ENCODE measurements at places on chromosomes 1 and 21.

GRCh38 chr1:77446841-77447555 is 165.2 kb downstream of the AK5 start:
- DNase-seq = no peak

- no peak for DNase-seq
These were observed 8.1 kb upstream of the TRIM67 start for GRCh38 chr1:231153726-231154125.

DNA sequence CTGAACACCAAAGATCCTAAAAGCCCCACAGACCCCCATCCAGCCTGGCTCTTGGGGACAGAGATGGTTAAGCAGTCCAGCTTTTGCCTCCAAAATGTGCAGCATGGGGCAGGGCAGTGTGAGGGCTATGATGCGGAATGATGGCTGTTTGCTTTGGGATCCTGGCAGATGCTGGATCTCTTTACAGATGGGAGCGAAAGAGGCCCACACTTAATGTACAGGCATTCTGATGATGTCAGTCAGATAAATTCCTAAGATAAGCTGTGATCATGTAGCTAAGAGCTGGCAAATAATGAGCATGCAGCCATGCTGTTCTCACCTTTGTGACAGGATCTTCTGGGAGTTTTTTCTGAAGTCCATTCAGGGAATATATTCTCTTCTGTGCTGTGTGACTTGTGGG is 17.6 kb upstream of the KCNQ4 start:
- no peak for DNase-seq

DNA sequence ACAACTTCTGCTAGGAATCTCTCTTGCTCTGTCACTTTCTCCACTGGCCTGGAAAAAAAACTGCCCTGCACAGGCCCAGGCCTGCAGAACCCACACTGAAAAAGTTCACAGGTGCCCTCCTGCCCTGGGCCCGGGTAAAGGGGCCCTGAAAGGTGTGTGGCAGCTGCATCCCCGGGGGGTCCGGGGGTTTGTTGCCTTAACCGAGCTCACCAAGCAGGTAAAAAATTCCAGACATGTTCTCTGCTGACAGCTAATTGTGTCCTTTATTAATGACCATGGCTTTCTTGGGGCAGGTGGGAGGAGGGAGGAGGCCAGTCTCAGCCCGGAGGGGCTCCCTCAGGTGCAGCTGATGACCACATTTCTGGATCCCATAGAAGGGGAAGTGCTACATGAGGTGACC is 122.9 kb downstream of the LACTBL1 start:
- DNase-seq = no peak

GRCh38 chr1:153921803-153922075 is 1.0 kb downstream of the GATAD2B start:
- DNase-seq = no peak

- DNase-seq = no peak
These were observed 628.2 kb downstream of the PTPRU start for GRCh38 chr1:29864431-29865022.

DNA sequence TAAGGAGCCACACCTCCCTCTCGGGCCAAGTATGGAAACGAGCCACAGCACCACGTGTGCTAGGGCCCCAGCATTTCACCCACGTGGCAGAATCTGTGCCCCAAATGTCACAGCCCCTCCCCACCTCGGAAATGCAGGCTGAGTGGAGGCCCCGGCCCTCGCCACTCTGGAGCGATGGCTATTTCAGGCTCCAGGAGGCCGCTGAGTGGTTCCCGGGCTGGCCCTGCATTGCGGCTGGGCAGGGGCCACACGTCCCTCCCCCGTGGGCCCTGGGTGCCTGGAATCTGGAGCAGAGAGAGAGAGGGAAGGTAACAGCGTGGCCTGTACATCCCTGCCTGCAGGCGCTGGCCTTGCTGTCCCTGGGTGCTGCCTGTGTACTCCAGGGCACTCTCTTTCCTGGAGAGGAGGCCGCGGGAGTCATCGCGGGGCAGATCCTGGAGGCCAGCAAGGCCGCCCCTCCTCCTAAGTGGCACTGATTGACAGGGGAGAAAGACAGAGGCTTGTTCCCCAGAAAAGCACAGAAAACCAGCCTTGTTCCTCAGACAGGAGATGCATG is 68.0 kb upstream of the TRAPPC10 start:
- peak; percentile 50 for DNase-seq

GRCh38 chr1:14217384-14217783 is 381.1 kb upstream of the KAZN start:
- no peak for DNase-seq

- no peak for DNase-seq
These were observed 52.1 kb downstream of the STYXL2 start for GRCh38 chr1:167145965-167146364.

GRCh38 chr21:33852485-33852884 is 63.1 kb downstream of the ATP5PO start:
- no peak for DNase-seq

- DNase-seq = no peak
These were observed 13.0 kb downstream of the GOLPH3L start for GRCh38 chr1:150683914-150684313.

DNA sequence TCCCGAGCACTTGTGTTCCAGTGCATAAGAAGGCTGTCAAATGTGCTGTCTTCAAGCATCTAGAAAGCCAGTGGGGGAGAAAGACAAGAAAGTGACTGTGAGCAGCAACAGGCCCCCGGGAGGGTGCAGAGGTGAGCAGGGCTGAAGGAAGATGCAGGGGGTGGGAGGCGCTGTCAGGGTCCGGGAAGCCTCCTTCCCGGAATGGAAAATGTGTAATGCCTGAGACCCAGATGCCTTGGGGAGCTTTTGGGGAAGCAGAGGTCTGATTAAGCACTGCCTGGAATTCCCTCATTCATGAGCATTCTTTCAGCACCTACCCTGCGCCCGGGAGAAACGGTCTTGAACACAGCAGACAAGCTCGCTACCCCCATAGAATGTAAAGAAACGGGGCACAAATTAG is 1.3 kb downstream of the NPHP4 start:
- DNase-seq = no peak

DNA sequence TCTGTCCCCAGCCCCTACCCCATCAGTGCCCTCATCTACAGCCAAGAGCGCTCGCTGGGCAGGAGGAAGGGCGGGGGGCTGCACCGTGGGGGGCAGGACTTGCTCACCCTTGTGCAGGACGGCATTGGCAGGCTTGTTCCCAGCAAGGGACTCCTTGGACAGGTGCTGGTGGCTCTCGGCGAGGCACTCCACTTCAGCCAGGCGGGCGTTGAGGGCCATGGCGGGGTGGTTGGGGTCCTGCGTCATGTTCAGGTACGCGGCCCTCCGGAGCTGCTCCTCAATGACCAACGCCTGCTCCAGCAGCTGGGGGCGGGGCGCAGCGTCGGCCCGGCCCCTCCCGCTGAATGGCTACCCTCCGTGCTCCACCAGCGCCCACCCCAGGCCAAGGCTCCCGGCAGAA is 64.0 kb downstream of the KCNAB2 start:
- DNase-seq = peak; percentile 19

DNA sequence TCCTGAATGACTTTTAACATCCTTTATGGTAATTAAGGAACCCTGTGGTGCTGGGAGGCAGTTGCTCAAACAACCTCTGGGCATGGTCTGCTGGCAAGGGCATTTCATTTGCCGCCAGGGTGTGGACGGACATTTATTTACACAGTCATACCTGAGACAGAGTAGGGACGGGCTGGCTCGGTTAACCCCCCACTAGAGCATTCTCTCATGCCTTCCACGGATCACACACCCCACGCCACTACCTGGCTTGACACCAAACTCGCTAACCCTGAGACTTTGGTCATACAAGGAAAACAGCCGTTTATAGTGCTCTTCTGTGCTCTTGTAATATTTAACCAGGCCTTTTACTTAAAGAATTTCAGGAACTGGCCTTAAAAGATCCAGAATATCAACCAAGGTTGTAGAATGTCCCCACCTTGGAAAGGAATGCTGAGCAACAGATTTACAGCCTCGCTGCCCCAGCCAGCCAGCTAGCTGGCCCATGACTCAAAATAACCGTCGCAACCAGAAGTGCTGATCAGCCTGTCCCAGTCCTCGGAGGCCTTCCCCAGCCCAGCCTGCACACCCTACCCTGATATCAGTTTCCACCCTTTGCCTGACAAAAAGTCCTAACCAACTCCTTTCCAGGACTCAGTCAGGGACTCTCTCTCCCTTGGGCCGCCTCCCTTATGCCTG is 6.5 kb upstream of the PDXK start:
- no peak for DNase-seq

GRCh38 chr1:39539252-39539790 is 37.3 kb downstream of the PABPC4 start:
- no peak for DNase-seq

DNA sequence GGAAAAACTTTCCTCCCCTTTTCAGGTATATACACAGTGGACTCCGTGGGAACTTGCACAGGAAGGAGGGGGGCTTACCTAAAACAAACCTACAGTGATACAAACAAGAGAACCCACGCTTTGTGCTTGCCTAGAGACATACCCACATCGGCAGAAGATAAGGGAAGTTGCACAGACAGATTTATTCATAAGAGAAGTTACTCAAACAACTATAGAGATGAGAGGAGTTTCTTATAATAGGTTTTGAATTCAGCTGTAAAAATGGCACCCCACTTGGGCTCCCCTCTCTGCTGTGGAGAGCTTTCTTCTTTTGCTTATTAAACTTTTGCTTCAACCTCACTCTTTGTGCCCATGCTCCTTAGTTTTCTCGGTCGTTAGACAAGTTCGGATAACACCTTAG is 1.8 kb upstream of the DUSP12 start:
- no peak for DNase-seq

GRCh38 chr1:162671664-162672410 is 39.6 kb downstream of the DDR2 start:
- no peak for DNase-seq

DNA sequence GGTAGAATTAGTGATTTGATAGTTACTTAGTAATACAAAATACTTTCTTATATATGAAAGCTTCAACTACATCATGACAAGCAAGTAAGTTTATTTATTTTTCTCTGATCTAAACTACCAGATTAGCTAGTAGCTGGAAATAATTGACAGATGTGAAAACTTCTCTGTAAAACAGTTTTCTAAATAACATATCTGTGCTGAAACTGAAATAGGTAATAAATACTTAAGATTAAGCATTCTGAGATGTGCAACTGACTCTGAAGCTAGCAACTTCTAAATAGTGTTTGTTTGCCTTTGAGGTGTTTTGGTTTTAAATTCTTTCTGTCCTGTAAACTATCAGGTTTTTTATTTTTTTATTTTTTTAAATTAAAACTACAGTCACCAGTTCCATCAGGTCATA is 18.5 kb upstream of the LHX8 start:
- no peak for DNase-seq

- DNase-seq = no peak
These were observed 6.4 kb upstream of the LGR6 start for GRCh38 chr1:202187041-202187671.

GRCh38 chr21:36780861-36781260 is 81.9 kb downstream of the SIM2 start:
- no peak for DNase-seq

- DNase-seq = no peak
These were observed 96.7 kb upstream of the IGSF21 start for GRCh38 chr1:18010945-18011344.

DNA sequence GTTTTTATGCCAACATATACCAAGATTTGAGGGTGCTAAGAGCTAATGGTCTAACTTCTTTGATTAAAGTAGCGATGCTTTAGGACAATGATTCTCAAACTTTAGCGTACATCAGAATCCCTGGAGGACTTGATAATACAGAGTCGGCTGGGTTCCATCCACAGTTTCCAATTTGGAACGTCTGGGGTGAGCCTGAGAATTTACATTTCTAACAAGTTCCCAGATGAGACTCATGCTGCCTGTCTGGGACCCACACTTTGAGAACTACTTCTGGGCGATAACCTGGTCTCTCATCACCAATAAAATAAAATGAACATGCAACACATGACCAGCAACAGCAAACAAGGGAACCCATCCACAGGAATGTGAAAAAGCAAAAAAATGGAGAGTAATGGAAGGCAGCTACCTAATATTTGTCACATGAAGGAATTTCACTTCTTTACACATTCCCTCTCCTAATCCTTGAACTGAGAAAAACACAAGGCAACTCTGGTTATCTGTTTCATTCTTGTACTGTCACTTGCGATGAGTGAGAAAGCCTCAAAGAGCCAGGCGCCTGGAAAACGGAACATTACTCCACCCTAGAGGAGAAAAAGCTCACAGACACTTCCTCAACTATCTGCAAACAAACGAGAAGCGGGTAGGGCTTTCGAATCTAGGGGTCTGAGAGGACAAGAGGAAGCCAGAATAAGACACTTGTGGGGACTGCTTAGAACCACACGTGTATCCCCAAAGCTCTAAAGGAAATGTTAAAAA is 14.0 kb downstream of the HSF2BP start:
- DNase-seq = peak; percentile 63

- no peak for DNase-seq
These were observed 304.5 kb downstream of the BARHL2 start for GRCh38 chr1:90412563-90412962.

DNA sequence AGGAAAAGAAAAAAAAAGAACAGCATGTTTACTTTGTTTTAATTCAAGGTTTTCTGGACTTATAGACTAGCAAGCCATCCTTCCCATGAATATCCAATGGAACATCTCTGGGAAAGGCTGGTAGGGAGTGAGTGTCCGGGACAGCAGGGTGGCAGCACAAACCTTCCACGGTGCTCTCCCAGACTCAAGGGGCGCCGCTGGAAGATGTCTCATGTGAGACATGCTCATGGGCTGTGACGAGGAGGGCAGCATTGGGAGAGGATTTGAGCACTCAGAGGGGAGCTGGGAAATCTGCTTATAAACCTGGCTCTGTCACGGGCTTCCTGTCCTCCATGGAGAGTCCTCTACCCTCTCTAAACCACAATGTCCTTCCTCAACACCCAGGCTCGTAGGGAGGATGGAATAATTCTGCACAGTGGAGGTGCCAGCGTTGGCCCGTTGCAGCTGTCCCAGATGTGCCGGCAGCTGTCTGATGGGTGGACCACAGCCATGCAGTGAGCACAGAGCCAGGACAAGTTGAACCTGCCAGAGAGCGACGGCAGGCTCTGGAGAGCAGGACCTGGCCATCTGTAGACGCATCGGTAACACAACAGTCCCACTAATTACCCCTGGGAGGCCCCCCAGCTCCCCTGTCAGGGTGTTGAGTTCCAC is 100.1 kb upstream of the IGSF21 start:
- no peak for DNase-seq

GRCh38 chr1:59484096-59484495 is 187.2 kb downstream of the FGGY start:
- no peak for DNase-seq

GRCh38 chr1:87335175-87335884 is 6.7 kb downstream of the LMO4 start:
- peak; percentile 90 for DNase-seq

- no peak for DNase-seq
These were observed 2.2 kb downstream of the TGFB2 start for GRCh38 chr1:218347336-218347722.

- DNase-seq = no peak
These were observed 23.4 kb upstream of the PGM1 start for GRCh38 chr1:63569640-63570316.

DNA sequence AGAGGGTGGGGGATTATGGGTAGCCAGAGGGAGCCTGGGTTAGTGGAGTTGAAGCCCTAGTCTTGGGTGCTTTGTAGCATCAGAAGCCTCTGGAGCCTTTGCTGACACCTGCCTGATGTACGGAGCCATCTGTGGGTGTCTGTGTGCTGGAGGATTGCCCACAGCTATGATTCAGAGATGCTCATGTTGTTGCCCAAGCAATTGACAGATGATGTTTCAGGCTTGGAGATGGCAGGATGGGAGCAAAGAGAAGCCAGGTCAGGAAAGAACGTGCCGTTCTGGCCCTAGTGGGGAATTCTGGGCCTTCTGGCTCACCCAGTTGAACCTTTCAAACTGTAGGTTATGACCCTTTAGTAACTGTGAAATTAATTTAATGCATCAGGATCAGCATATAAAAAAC is 27.6 kb downstream of the COQ8A start:
- DNase-seq = no peak

Measured in heart left ventricle (tissue), 16 donors.